ENCODE measurements at places on chromosomes 6 and 20.

DNA sequence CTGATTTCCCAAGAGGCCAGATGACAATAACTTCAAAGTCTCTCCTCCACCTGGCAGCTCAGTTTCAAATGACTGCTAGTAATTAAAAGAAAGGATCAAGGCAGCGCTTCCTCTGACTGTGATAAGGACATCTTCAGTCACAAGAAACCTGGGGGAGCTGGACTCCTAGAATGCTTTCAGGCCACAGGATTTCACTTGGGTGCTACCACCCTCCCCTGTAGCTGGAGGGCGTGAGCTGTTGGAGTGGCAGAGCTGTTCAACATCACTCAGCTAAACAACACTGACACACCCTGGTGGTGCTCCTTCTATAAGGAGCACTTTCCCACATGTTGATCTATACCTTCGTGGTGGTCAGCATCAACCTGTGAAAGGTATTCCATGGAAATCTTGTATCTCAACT is 2.2 kb upstream of the CNR1 start:
- peaks cover 12% of the 10 kb centered on the region for H3K4me1 ChIP-seq
- no peak overlapping the region for H3K27ac ChIP-seq
- no peak overlapping the region for H3K4me3 ChIP-seq
- no peak for DNase-seq
- no peaks in the 10 kb centered on the region for H3K36me3 ChIP-seq

DNA sequence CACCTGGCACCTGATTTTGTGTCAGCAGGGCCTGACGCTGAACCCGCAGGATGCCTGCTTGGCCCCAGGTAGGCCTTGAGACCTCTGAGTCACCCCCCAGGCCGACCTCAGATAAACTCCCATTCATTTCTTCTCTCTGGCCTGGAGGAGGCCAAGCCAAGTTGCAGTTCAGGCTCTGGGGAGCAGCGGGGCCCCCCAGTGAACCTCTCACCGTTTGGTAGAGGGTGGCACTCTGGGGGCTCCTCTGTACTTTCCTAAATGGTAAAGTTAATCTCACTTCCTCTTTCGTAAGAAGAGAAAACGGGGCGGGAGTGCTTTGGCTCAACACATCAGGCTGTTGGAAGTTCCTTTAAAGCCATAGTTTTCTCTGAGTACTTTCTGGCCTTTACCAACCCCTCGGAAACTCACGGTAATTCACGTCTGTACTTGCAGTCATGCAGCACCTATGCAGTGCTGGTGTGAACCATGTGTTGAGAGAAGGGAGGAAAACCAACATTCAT is 2.8 kb downstream of the SIRPA start:
- H3K27me3 ChIP-seq = peaks cover 45% of the 10 kb centered on the region
- H3K4me1 ChIP-seq = peaks cover 2% of the 10 kb centered on the region
- no peak for DNase-seq
- H3K4me3 ChIP-seq = no peak overlapping the region
- H3K27ac ChIP-seq = no peak overlapping the region

DNA sequence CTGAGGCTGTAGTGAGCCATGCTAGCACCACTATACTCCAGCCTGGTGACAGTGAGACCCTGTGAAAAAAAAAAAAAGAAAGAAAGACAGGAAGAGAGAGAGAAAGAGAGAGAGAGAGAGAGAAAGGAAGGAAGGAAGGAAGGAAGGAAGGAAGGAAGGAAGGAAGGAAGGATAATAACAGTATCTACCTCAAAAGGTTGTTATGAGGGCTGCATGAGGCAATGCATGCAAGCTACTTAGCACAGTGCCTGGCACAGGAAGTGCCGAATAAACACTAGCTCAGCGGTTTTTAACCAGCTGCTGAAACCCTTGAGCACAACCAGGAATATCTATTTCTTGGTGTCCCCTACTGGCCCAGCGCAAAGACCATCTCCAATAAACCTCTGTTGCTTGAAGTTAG is 62.3 kb upstream of the TBC1D7 start:
- H3K4me3 ChIP-seq = no peak overlapping the region
- no peak for DNase-seq
- peaks cover 6% of the 10 kb centered on the region for H3K4me1 ChIP-seq
- no peak overlapping the region for H3K27ac ChIP-seq

DNA sequence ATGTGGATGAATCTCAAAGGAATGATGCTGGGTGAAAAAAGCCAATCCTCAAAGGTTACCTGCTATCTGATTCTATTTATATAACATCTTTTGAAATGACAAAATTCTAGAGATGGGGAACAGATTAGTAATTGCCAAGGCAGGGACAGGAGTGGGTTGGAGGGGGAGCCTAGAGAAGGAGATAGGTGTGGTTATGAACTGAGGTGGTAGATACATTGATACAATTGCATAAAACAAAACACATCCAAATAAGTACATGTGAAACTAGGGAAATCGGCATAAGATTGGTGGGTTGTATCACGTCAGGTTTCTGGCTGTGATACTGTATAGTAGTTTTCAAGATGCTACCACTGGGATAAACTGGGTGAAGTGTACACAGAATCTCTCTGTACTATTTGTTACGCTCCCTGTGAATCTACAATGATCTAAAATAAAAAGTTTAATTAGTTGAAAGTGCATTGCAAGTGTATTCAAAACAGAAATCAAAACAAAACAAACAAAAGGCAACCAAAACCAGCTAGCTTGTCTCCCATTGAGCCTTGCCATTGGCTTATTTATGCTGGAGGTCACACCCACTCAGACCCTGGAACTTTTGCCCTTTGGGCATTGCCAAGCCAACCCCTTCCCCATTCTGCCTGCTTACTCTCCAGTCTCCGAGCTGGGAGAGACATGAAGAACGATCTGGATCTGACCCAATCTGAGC is 27.8 kb downstream of the PPP1R16B start:
- DNase-seq = no peak
- peaks cover 67% of the 10 kb centered on the region for H3K4me1 ChIP-seq
- H3K27ac ChIP-seq = peak overlapping the region; percentile 85
- no peaks in the 10 kb centered on the region for H3K27me3 ChIP-seq
- peaks cover 64% of the 10 kb centered on the region for H3K36me3 ChIP-seq
- peak overlapping the region; percentile 37 for H3K4me3 ChIP-seq
